RCC 7860 (cell line): ENCODE measurements at places on chromosomes 6 and 20.

- no peak for DNase-seq
Measured at GRCh38 chr20:52889225-52889624, 82.9 kb upstream of the TSHZ2 start.

DNA sequence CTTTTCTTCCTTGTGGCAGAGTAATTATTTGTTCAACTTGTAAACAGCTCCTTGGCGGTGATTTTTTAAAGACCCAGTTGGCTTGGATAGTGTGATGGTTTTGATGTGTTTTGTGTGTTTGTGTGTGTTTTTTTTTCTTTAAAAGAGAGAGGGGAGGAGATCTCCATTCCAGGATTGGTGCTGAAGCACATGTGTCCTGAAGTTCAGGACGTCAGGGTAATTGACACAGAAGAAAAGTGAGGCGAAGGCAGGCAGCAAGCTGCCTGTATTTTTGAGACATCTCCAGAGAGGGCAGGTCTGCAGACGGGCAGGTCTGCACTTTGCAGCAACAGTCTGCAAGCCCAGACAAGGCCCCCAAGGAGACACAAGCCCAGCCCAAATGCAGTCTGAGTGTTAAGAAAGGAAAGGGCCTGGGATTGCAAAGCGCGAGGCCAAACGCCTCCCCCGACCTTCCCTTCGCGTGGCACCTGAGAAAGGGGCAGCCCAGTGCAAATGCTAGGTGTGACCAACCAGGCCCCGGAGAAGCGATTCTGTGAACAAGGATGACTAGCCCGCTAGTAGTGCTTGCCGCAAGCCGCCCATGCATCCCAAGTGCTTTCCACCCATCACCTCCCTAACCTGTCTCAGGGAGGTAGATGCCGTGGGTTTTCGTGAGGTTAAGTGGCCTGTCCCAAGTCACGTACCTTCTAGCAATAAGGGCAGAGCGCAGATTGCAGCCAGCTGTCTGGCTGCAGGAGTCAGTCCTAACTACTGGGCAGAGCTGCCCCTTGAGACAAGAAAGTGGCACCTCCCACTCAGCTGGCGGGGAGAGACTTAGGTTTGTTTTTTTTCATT lies 230.5 kb downstream of the ZMYND8 start:
- DNase-seq = peak; percentile 85

DNA sequence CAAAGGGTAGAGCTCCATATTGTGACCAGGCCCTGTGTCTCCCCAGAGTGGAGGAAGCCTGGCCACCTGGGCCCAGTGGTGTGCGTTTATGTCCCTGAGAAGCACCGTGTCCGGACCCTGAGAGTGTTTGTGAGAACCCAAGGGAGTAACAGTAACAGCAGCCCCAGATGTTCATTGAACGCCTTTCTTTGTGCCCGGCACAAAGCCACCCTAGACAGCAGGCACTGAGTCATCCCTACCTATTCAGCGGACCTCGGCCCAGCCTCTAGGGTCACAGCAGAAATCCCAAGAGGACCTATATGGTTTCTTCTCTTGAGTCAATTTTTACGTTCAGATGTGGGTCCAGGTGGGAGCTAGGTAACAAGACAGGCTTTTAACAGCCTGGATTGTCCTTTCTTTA lies 24.5 kb downstream of the BCAS4 start:
- DNase-seq = no peak

- DNase-seq = no peak
Measured at GRCh38 chr20:8205996-8206395, 73.9 kb downstream of the PLCB1 start.

DNA sequence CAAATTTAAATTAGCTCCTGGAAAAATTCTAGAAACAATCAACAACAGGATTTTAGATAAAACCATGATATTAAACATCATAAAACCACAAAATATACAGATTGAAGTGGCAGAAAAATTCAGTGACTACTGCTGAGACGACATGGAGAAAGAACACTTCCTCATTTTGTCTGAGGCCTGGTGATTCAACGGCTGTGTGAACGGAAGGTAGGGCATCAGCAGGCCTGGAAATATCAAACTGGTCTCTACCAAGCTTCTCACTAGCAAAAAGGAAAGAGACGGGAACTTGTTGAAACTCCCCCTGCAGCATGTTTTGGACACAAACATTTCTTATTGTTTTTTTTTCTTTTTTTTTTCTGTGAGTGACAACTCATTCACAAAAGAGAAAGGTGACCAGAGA lies 58.0 kb upstream of the AHI1 start:
- DNase-seq = no peak

GRCh38 chr6:170131351-170131750 lies 159.5 kb downstream of the DLL1 start:
- DNase-seq = no peak

- DNase-seq = no peak
Measured at GRCh38 chr6:133040803-133041419, 200.2 kb upstream of the EYA4 start.

GRCh38 chr20:2775139-2775538 lies 25.3 kb downstream of the CPXM1 start:
- DNase-seq = no peak

DNA sequence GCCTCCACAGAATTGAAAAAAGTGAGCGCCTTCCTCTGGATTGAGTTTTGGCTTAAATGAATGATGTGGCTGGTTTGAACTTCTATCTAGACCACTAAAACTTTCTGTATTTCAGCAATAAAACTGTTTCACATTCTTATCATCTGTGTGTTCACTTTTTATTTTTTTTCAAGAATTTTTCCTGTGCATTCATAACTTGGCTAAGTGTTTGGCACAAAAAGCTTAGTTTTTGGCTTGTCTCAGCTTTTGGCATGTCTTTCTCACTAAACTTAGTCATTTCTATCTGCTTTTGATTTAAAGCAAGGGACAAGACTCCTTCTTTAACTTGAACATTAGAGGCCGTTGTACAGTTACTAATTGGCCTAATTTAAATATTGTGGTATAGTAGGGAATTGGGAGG lies 1015.1 kb downstream of the EPHA7 start:
- DNase-seq = no peak

- DNase-seq = no peak
Measured at GRCh38 chr6:56692523-56693245, 50.0 kb upstream of the DST start.

DNA sequence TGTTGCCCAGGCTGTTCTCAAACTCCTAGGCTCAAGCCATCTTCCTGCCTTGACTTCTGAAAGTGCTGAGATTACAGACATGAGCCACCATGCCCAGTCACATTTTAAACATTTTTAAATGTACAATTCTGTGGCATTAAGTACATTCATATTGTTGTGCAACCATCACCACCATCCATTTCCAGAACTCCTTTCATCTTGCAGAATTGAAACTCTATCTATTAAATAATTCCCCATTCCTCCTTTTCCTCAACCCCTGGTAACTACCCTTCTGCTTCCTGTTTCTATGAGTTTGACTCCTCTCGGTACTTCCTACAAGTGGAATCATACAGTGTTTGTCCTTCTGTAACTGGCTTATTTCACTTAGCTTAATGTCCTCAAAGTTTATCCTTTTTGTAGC lies 103.8 kb upstream of the NAA20 start:
- no peak for DNase-seq

GRCh38 chr20:58609026-58609425 lies 42.1 kb upstream of the STX16 start:
- no peak for DNase-seq

DNA sequence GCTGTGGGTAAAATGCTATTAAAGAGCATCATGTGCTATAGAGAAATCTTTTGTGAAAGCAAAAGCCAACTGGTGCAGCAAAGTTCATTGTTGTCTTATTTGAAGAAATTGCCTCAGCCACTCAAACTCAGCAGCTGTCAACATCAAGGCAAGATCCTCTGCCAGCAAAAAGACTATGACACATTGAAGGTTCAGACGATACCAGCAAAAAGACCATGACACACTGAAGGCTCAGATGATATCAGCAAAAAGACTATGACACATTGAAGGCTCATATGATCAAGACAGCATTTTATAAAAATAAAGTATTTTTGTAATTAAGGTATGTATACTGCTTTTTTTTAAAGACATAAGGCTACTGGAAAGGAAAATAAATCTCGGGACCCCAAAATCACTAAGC lies 118.4 kb upstream of the RUNX2 start:
- no peak for DNase-seq

- DNase-seq = no peak
Measured at GRCh38 chr6:41711323-41712038, 23.9 kb downstream of the TFEB start.

DNA sequence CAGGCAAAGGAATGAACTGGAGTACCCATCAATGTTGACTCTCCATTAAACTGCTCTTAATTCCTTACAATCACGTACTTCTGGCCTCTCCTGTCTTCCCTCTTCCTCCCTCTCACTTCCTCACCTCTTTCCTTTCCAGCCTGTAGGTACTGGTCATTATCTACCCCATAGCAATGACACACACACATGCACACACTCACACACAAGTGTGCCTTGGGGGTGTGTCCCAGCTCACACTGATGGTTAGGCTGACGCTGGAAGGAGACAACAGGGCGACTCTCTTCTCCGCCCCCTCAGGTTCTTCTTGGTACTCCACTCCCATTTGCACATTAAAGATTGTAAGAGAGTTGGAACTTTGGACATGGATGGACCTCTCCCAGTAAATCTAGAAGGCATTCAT lies 14.0 kb upstream of the SERPINB9 start:
- DNase-seq = no peak

- DNase-seq = no peak
Measured at GRCh38 chr6:134593442-134593841, 275.5 kb upstream of the SGK1 start.

GRCh38 chr6:74578339-74578738 lies 627.5 kb downstream of the COL12A1 start:
- no peak for DNase-seq

GRCh38 chr20:21968486-21968885 lies 263.0 kb downstream of the PAX1 start:
- no peak for DNase-seq

DNA sequence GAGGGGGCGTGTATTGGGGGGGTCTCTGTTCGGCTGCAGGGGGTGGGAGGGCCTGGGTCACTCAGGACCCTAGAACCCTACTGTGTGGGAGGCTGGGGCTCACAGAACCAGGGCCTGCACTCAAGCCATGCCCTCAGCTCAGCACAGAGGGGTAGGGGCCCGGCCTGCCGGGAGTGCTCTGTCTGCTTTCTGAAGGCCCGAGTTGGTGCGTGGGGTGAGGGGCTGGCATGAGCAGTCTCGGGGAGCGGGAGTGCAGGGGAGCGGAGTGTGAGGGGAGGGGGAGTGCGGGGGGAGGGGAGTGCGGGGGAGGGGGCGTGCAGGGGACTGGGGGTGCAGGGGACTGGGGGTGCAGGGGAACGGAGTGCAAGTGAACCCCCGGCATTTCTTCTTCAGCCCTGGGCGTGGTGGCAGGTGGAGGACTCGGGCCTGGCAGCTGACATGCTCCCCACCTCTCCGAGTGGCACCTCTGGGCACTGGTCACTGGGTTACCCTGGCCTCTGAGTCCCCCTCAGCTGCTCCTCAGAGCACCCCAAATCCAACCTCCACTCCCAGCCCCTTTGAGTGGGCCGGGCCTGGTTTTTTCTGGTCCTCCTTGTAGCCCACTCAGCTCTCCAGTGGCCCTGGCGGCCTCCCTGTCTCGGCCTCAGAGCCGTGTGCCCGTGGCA lies 1.0 kb downstream of the COL20A1 start:
- no peak for DNase-seq

- DNase-seq = peak; percentile 59
Measured at GRCh38 chr20:18831830-18832499, 18.4 kb downstream of the SCP2D1 start.

DNA sequence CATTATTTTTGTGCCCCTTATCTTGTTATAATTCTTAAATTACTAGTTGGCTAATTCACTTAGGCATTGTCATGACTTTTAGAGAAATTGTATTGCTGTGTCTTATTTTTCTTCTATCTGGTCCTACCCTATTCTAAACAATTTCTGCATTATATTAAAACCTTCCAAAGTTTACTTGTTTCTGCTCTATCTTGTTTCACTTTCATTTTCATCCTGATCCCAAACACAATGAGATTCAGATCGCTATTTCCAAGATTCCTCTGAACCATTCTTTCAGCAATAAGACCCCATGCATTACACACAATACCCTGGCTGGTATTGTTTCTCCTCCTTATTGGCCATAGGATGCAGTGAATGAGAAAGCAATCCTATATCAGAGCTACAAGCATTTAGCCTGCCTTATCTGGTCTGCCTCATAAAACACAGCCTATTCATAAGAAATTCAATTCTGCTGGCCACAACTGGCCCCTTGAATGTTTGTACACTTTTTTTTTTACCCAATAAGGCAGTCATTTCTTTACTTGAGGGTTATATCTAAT lies 69.9 kb upstream of the POU3F2 start:
- no peak for DNase-seq

GRCh38 chr6:102853249-102853955 lies 1459.9 kb downstream of the GRIK2 start:
- no peak for DNase-seq

DNA sequence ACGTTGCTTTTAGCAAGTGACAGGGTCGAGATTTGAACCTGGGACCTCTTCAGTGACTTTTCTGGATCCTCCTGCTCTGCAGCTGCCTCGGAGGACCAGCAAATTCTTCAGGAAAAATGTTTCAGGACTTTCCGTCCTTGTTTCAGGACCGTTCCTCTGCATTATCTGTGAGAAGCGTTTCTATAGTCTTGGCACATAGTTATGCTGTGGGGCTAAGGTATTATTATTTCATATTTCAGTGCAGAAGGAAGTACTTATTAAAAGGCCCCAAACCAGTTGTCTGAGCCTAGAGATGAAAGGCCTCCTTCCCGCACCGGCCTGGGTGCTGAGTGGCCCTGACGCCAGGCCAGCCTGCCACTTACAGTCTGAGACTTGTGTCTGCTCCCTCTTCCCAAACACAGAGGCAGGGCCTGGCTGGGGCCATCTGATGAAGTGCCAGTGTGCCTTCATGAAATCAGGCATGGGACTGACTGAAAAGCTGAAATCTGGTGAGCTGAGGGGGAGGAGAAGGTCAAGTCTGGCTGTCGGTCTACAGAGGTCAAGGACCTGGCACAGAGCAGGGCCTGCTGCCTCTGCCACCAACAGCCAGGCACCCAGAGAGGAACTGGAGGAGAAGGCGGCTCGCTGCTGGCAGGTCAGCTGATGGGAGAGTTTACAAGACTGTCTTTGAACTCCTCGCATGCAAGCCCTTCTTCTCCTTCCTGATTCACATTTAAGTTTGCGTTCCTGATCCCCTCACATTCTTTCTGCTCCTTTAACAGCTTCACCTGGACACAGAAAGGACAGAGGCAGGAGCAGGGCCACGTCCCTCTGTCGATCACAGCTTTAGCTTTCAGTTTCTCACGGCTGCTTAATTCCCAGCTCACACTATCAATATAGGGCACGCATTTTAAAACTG lies 8.9 kb upstream of the QKI start:
- no peak for DNase-seq

GRCh38 chr20:38152621-38153221 lies 12.3 kb downstream of the TGM2 start:
- peak; percentile 99 for DNase-seq
